ENCODE measurements at places on chromosomes 3 and 15. TPM values are rescaled to one million over a fixed set of nuclear protein-coding genes. Genes with fewer than 3 reads are reported as not detected.

The MUC13 gene
- total RNA-seq: not detected

The ALCAM gene
- total RNA-seq: 153 TPM

The ST8SIA2 gene
- total RNA-seq: not detected

The DGKG gene
- total RNA-seq: under 0.01 TPM

The SLC25A36 gene
- total RNA-seq: 12.7 TPM
